Esophagus muscularis mucosa (tissue), 4 donors: ENCODE measurements at places on chromosomes 1 and 21.

DNA sequence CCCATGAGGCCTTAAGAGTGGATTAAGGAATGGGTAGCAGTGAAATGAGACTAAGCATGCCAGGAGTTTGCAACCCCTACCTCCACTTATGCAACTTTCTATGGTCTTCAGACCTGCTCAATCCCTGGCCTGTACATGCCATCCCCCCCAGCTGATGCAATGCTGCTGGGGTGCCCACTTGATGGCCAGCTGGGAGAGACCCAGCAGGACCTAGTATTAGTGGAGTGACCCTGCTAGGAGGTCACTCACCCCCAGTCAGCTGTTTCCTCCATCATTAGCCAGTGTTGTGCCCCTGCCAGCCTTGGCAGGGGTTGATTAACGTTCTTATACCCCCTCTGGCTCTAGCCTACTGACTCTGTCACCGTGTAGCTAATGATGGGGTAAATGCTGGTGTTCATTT, 236.6 kb downstream of the DYRK1A start:
- no peak for DNase-seq

DNA sequence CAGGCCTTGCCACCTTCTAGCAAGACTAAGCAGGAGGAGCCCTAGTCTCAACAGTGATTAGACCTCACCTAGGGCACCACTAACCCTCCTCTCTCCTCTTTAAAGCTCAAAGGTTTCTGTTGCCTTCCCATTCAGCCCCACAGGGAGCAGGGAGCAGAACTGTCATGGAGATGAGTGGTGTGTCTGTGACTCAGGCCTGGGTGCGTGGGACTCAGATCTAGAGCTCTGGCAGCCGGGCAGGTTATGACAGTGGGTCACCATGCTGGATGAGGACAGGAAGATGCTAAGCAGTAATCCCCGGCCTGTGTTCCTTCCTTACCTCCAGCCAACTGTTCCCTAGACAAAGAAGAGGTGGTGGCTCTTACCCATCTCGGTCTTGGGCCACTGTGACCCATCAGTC, 60.1 kb upstream of the COA6 start:
- no peak for DNase-seq

DNA sequence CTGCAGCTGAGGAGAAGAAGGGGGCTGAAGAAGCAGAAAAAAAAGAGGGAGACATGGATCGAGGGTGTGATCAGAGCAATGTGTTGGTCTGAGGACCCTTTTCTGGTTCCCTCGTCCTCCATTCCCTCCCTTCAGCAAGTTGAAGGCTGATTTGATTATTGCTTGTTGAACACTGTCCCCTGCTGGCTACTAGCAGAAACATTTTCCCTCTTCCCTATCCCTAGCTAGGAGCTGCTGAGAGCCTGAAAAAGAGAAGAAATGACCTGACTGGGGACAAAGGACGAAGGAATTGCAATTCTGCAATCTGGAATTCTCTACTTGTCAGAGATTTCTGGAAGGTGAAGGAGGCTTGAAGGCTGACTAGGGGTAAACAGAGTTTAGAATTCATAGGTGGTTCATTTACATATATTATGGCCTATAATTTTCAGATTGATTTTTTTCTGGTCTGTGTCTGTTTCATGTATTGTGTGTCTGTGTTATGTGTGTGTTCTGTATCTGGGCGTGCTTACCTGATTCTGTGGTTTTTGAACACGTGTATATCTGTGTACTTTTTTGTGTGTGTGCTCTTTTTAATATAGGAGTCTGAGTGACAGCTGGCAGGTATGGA, 9.8 kb downstream of the NHLH1 start:
- no peak for DNase-seq

DNA sequence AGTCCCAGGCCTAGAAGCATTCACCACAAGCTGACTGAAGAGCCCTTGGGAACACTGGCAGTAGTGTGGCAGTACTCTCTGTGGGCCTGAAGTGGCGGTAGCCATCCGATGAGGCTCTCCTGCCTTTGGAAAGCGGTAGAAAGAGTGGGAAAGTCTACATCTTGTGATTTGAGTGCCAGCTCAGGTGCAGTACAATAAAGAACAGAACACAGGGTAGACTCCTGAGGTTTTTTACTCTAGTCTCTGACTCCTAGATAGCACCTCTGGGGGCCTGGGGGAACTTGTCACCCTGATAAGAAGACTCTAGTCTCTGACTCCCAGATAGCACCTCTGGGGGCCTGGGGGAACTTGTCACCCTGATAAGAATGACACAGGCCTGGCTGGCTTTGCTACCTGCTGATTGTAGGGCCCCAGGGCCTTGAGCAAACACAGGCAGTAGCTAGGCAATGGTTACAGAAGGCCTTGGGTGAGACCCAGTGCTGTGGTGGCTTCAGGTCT, 18.0 kb upstream of the IL20 start:
- no peak for DNase-seq

GRCh38 chr1:59689730-59690129, 125.0 kb upstream of the HOOK1 start:
- DNase-seq = no peak

GRCh38 chr1:232925421-232926220, 24.8 kb upstream of the NTPCR start:
- DNase-seq = no peak

DNA sequence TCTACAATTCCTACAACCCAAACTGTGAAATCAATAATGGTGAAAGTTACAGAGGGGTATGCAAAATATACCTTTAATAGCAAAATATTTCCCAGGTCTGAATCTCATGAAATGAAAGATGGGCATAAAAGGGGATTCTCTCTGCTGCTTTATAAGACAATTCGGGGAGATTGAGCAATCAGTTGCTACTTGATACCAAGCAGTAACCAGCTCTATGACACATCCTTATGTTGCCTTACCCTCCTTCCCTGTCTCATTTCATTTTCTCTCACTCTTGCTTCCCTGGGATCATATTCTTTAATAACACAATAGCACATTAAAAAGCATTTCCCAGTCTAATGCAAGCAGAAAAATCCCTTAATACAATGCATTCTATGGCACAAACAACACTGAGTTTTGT, 29.0 kb downstream of the ZSWIM5 start:
- DNase-seq = no peak

DNA sequence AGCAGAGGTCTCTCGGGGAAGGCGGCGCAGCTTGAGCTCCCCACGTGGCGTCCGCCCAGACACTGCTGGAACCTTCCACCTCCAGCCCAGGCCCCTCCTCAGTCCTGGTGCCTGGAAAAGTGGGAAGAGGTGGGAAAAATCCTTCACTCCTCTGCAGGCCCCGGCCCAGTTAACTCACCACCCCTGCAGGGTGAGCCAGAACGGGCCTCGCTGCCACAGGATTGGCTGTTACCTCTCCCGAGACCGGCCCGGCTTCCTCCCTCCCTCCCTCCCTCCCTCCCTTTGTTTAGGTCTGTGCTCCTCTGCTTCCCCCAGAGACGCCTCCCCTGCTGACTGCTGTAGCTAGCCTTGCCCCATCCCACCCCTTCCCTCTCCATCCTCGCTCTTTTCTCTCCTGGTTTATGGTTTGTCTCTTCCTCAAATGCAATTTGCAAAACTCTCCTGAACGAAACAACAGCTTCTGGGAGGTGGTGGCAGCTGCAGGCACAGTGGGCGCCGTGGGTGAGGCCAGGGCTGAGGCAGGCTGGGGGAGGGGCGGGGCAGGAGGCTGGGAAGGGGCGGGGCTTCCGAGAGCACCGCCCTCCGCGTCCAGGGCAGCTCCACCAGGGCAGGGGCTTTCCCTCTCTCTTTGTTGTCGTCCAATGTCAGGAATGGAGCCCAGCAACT, 6.5 kb downstream of the CAPN9 start:
- no peak for DNase-seq

DNA sequence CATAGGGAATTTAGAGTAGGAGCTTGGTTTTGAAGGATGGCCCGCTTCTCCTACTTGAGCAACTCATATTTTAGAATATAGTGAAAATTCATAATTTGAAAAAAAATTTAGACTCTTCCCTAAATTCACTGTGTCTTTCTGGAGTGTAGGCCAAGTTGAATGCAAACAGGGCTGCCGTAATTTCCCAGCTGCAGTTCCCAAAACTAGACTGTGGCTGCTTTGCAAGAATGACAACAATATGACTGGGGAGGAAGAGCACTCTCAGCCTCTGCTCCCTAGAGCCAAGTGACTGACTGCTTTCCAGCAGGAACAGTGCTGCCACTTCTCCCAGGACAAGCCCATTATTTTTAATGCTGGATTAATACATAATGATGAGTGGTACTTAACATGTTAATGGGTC, 209.0 kb downstream of the RHOU start:
- no peak for DNase-seq

DNA sequence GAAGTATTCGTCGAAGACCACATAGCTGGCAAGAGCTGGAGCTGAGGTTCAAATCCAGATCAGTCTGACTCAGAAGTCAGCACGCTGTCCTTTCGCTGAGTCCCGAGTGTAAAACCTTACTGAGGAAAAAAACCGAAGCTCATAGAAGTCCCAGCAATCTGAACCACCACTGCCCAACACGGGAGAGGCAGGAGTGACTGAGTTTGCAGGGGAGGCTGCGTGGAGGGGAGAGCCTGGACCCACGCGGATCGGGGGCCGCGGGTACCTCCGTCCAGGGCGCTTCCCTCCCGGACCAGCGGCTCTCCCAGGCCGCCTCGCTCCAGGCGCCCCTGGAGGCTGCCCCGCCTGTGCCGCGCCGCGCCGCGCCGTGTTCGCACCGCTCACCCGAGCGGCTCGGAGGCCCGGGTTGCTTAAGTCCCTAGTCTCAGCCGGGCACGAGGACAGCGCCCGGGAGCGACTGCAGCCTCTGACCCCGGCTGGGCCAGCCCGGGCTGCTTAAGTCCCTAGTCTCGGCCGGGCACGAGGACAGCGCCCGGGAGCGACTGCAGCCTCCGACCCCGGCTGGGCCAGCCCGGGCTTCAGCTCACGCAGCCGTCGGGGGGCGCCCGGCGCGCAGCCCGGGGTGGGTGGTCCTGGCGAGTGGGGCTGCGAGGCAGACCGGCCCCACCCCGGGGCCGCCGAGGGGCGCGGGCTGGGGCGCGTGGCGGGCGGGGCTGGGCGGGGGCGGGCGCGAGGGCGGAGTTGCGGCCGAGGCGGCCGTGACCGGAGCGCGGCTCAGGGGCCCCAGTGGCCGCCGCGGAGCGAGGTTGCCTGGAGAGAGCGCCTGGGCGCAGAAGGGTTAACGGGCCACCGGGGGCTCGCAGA, at the start of gene ADAMTSL4:
TSS of gene ADAMTSL4 (plus strand) at position 777 of the 864 bp plus-strand sequence. CDS start 2,881 bp downstream, outside the sequence.
- DNase-seq = no peak

DNA sequence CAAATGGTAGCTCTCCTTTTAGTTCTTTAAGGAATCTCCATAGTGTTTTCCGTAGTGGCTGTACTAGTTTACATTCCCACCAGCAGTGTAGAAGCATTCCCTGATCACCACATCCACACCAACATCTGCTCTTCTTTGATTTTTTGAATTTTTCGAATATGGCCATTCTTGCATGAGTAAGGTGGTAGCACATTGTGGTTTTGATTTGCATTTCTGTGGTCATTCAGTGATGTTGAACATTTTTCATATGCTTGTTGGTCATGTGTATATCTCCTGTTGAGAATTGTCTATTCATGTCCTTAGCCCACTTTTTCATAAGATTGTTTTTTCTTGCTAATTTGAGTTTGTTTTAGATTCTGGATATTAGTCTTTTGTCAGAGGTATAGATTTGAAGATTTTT, 84.6 kb upstream of the B3GALT2 start:
- DNase-seq = no peak

DNA sequence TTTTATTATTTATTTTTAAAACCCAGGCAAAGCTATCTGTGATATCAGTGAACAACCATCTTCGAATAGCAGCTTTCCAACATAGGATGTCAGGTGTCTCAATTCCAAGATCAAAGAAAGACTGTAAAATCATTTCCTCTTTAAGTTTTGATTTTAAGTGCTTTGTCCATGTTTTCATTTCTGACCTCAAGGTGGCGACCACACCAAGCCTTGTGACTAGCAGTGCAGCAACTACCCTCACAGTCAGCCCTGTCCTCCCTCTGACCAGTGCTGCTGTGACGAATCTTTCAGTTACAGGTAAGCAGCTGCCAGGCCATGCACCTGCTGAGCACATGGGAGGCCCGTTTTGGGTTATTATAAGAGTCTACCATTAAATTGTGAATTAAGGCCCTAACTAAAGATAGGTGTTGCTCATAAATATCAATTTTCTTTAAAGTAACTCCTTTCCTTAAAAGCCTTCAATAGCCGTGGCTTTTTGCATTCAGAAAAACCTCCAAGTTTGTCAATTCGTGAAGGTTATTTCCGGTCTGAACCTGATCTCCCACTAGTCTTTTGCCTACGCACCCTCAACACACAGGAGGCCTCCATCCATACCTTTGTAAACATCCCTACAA, 117.0 kb downstream of the CD247 start:
- no peak for DNase-seq

DNA sequence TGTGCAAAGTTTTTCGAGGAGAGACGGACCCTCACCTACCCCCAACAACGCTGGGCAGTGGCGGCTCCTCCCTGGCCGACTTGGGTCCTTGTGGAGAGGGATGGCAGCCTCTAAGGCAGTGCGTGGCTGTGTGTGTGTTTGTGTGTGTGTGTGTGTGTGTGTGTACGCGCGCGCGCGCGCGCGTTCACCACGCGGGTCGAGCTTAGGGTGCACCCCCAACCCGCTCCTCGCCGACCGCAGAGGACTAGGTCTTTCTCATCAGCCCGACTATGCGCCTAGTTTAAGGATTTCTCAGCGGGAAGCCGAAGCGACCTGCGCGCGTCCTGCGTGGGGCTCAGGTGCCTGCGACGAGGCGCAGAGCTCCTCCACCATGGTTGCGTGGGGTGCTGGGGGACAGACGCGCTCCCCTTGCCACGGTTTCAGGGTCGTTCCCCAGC, 940 bp downstream of the SOX13 start:
- DNase-seq = no peak

- no peak for DNase-seq
Observed at GRCh38 chr1:164380893-164381292, 178.1 kb upstream of the PBX1 start.

DNA sequence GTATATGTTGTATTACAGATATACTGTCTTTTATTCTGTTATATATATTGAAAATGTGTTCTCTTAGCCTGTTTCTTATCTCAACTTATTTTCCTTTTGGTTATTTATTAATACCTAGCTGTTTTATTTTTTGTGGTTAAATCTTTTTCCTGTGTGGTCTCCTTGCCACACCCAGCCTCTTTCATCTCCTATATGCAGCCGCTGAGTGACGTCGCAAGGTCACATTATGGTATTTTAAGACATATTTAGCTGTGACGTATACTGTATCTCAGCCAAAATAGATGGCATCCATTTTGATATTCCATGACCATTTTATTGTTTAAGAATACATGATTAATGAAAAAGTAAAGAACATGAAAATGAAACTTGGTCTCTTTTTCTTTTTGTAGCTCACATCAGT, 29.1 kb downstream of the CENPF start:
- no peak for DNase-seq

DNA sequence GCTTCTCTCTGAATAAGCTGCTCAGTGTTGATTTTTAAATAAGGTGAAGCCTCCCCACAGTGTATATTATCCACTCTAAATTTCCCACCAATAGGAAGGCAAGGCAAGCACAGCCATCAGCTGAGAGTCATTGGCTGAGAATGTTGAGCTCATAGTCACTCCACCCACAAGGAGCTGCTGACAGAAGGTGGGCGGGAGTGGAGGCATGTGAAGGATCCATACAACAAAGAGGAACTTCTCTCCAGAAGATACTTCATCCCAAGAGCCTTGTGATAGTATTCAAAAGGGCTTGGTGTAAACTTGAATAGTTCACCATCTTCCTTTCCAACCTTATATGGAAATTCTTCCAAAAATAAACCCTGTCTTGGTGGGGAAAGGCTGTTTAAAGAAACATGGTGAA, 42.8 kb downstream of the SAMD13 start:
- DNase-seq = no peak

- DNase-seq = no peak
Observed at GRCh38 chr1:86455073-86455472, 13.7 kb upstream of the CLCA1 start.
